ENCODE measurements at places on chromosomes 5 and 9. TPM values are rescaled to one million over a fixed set of nuclear protein-coding genes. Genes with fewer than 3 reads are reported as not detected.

DNA sequence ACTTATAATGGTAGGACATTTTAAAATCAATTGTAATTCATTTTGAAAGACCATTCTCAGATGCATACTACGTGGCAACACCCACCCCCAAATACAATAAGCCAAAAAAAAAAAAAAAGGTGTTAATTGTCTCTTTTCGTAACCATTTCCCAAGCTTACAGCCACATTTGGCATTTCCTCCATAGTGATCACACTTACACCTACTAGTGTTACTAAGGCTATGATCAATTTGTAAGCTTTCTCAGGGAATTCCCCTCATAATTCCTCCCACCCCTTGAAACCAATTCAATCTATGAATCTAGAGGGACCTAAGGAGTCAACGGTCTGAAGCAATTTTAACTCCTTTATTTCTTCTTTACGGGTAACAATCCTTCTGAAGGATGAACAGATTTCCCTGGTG lies 40.1 kb downstream of the NR2F1 start:
- DNase-seq = no peak

Gene COL27A1
- total RNA-seq = 0.44 TPM

Gene NEUROG1
- total RNA-seq = not detected

Gene CENPK
- total RNA-seq = 18.5 TPM

DNA sequence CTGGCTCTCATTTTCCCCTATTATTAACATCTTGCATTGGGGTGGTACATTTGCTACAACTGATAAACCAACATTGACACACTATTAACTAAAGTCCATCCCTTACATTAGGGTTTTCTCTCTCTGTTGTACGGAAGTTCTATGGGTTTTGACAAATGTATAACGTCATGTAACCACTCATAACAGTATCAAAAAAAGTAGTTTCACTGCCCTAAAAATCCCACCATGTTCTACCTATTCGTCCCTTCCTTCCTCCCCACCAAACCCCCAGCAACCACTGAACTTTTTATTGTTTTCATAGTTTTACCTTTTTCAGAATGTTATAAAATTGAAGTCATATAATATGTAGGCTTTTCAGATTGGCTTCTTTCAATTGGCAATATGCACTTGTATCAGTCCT lies 40.1 kb downstream of the MLLT3 start:
- DNase-seq = no peak

DNA sequence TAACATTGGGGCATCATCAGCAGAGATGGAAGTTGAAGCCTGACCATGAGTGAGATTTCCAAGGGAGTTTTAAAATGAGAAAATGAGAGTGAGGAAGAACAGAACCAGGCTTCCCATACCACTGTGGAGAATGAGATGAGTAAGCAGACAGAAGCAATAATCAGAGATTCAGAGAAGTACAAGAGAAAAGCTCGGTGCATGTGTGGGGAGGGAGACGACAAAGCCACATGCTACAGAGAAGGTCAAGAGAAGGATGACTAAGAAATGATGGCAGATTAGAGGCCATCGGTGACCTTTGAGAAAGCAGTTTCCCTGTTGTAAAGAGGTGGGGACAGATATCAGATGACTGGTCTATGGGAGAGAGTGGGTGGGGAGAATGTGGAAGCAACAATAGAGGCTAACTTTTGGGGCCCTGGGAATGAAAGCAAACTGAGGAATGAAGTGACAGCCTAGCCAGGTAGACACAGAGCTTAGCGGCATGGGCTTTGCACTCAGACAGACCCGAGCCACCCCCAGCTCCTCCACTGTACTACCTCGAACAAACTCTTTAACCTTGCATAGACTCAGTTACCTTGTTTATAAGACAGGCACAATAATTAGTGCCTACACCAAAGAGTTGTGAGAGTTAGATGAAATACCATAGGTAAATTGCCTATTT lies 207.7 kb downstream of the PIK3R1 start:
- no peak for DNase-seq

- peak; percentile 62 for DNase-seq
Measured at GRCh38 chr5:16791036-16791705, 144.9 kb downstream of the MYO10 start.

- no peak for DNase-seq
Measured at GRCh38 chr5:21219966-21220365, 1232.0 kb upstream of the CDH18 start.

DNA sequence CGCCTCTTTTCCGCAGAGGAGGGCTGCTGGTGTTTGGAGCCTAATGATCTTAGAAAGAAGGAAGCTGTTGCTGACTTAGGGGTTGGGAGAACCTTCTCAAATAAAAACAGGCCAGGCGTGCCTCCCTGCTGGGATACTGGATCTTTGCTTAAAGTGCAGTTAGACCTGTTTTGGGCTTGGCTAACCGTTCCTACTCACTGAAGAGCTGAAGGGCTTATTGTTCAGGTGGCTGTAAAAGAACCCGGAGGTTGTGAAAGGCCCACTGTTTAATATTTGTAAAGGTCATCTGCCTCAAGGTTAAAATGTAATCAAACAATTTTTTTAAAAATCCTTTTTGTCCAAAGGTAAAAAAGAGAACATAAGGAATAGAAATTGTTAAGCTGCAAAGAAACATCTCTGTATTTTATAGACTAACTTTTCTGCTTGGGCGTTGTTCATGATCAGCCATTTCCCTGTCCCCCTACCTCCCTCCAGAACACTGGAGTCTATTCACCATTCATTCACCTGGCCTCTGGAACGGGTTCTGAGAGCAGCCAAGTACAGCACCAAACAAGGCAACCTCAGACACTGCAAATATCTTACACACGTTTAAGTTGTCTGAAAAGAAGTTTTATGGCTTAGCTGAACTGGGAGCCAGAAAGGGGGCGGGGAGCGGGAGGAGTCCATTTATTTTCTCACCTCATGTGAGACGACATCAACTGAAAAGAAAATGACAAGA lies 18.6 kb upstream of the MTMR12 start:
- DNase-seq = no peak

DNA sequence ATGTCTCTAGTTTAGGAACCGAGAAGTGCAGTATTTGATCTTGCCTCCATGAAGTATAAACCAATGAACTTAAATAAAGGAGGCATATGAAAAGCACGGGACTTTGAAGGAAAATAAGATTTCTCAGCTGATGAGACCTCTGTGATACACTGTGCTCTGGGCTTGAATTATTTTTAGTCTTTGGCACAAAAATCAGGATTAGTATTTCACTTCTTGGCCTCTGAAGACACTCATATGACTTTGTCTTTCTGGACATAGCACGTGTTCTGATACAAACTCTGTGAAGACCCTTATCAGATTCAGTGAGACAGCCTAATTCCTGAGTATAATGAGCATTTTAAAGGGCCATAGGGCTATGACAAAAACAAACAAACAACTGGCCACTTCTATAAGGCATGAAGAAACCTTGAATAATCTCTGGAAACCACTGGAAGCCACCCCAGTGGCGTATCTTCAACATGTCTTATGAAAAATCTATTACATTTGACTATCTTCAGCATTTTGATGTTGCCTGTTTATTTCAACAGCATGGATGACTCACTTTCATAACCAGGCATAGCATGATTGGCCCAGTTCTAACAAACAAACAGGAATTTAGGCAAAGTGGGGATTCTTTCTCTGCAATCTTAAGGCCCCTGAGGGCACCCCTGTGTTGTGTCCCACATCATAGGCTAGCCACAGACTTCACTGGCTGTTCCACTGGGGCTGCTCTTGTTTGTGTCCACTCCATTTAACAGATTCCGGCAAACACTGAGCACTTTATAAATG lies 90.3 kb upstream of the ZNF462 start:
- DNase-seq = peak; percentile 27

DNA sequence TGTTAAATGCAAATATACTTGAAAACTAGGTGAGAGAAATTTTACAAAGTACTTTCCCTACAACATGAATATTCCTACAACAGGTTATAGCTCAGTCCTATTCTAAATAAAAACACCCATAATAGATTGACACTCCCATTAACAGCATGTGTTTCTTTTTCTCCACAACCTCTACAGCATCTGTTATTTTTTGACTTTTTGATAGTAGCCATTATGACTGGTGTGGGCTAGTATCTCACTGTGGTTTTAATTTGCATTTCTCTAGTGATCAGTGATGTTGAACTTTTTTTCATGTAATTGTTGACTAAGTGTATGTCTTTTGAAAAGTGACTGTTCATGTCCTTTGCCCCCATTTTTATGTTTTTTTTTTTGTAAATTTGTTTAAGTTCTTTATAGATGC lies 1506.1 kb upstream of the CDH9 start:
- DNase-seq = no peak

Gene SLC34A3
- 0.10 TPM for total RNA-seq

Gene SV2C
- total RNA-seq = not detected

Gene SELENOP
- 45.1 TPM for total RNA-seq

DNA sequence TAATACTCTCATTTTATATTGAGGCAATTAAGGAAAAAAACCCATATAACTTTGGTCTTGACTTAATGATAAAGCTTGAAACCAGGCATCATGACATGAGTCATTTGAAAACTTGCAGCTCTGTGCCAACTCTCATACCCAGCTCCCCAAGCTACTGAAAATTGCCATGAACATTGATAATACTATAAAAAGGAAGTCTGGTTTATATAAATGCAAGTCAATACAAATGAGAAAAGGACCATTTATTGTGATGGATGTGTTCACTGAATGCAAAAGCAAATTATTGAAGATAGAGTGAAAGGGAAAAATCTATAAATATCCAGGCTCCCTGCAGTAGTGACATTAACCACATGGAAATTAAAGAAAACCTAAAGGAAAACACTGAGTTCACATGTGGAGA lies 116.3 kb downstream of the DEPDC1B start:
- peak; percentile 18 for DNase-seq

DNA sequence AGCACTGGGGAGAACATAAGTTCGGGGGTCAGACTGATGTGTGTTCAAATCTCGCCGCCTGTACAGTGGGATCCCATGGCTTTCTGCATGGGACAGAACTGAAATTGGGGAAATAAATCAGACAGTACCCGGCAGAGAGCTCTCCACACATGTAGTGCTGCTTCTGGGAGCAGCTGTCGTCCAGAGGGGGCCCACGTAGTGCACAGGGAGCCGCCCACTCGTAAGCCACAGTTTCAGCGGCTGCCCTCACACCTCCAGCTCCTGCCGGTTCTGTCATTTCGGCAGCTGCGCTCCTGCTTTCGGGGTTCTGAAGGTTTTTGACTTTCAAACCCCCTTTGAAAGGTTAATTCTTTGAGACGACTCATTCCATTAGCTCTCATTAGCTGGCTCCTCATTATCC lies 83.1 kb downstream of the OLFM1 start:
- DNase-seq = no peak

DNA sequence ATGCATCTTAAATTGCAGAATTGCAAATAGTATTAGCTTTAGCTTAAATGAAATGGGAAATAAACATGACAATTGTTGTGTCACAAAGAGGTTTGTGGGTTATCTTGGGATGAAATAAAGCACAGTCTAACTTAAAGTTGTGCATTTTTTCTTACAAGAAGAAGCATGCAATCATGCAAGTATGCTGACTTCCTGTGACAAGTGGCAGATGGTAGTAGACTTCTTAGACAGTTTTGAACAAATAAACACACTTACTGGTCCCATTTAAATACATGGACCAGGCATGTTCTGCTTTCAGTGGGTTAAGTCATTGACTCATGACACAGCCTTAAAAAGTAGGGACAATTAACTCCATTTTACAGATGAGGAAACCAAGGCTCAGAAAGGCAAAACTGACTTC lies 15.9 kb upstream of the C5orf63 start:
- DNase-seq = no peak

GRCh38 chr5:10702911-10703491 lies 58.0 kb downstream of the DAP start:
- DNase-seq = peak; percentile 96

Gene SLC6A3
- total RNA-seq = not detected

- peak; percentile 45 for DNase-seq
Measured at GRCh38 chr9:4515958-4516375, 25.7 kb downstream of the SLC1A1 start.

Gene PCDHGA1
- 0.71 TPM for total RNA-seq

- DNase-seq = no peak
Measured at GRCh38 chr9:104860263-104860662, 67.7 kb downstream of the ABCA1 start.

GRCh38 chr9:78437806-78438205 lies 140.9 kb downstream of the PSAT1 start:
- no peak for DNase-seq

- no peak for DNase-seq
Measured at GRCh38 chr5:143796125-143796524, 15.8 kb upstream of the HMHB1 start.

- no peak for DNase-seq
Measured at GRCh38 chr5:175653763-175654162, 4.1 kb upstream of the HRH2 start.

- no peak for DNase-seq
Measured at GRCh38 chr5:54285686-54286085, 24.7 kb downstream of the ARL15 start.
